ENCODE measurements at places on chromosomes 2 and 18.

DNA sequence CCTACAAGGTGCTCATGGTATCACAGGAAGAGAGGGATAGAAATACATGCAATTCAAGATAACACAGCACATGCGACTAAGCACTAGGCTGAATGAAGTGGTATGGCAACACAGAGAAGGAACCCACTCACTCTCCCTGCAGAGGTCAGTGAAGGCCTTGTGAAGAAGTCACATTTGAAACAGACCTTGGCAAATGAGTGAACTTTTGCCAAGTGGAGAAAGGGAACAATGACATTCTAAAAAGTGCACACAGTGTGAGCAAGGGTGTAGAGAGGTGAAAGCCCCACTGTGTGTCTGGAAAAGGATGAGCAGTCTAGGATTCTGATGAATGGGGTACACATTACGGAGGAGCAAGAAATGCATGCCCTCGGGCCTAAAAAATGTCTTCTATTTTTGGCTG lies 23.3 kb downstream of the KLF7 start:
- DNase-seq, result no peak

GRCh38 chr2:154638783-154639182 lies 59.7 kb upstream of the KCNJ3 start:
- DNase-seq, result no peak

DNA sequence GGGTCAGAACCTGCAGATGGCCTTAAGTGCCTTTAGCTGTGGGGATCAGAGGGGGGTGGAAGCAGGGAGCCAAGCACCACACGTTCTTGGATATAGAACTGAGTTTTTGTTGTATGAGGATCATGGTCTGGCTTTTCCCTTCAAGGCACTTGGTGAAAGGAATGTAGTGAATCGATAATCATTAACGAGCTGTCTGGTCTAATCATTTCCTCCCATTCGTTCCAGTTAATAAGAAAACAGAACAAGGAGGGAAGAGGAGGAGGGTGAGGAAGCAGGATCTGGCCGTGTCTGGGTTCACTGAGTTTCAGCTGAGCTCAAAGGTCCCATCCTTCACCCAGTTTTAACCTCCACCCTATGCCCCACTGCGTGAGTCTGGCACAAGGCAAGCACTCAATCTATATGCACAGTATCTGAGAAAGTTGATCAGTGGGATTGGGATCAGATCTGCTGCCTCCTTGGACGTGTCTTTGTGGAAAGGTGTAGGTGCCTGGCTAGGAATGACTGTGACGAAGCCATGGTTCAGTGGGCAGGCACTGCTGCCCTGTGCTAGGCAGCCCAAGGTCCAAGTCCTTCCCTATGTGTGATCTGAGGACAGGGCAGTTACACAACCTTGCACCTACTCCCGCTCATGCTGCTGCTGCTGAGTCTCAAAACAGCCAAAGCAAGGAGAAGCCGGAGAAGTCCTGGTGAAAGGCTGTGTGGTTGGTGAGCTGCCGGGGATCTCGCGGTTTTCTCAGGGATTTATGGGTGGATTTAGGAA lies 54.8 kb downstream of the GALNT14 start:
- no peak for DNase-seq

DNA sequence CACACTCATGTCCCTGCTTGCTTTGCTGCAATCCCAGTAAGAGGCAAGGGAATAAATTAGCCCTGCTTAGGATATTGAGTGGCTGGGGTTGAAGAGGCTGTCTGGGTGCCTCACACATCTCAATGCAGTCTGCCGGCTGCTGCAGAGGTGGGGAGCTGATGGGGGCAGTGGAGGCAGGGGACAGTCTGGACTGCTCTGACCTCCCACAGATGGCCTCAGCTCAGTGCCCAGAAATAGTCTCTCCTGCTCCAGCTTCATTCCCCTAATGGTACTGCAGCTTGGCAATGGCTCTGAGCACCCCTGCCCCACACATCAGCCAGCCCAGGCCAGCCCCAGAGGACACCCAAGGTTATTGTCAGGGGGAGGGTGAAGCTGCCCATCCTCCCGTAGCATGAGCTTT lies 21.5 kb upstream of the TNS1 start:
- DNase-seq, result no peak

GRCh38 chr2:193584522-193584938 lies 1389.8 kb upstream of the TMEFF2 start:
- DNase-seq, result no peak

Measured in T follicular helper cell (primary cell).